ENCODE measurements at places on chromosomes 1 and 21.

DNA sequence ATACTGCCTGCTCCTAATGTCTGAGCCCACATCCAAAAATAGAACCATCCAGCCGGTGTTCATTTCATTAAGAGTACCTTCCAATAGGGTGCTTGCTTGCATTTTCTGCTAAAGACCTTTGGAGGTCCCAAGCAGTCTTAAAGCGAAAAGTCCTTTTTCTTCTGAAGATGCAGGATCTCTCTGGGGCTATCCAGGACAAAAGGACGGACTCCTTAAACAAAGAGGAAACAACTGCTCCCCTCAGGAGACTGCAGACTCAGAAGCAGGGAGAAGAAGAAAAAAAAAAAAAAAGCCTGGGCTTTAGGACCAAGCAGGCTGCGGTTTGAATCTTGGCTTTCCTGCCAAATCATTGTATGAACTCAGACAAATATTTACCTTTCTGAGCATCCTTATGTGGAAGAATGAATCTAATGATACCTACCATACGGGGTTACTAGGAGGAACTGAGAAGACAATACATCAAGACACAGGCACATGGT, 204.0 kb downstream of the PLPP3 start:
- no peak for DNase-seq

GRCh38 chr1:24528744-24529143, 26.1 kb downstream of the RCAN3 start:
- no peak for DNase-seq

DNA sequence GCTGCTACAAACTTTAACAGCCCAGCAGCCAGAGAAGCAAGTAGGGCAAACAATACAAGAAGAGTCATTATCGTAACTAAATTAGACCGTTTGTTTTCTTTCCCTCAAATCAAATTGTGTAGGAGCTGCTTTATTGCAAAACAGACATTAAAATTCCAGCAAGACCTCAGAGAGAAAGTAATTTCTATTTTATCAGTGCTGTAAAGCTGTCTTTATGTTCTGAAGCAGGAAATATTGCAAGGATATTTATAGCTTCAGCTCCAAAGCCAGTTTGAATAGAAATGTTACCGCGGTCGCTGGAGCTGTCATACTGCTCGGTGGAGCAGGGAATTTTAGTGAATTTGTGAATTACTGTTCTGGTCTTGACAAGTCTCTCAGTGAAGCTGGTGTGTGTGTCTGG, 503.8 kb upstream of the PLXNA2 start:
- DNase-seq, result no peak

DNA sequence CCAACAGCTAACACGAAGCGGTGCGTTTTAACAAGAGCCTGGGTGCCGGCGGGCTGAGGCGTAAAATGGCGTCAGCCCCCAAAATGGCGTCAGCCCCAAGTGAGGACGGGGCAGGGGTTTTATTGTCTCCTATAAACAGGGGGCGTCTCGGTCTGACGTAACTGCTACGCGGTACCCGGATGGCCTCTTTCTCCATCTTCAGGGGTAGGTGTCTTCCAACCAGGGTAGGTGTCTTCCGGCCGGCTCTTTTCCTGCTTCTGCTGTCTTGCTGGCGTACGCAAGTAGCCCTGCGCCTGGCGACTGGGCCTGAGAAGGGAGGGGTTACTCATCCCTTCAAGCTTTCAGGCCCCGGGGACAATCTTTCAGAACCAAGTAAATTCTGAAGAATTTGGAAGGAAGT, 45.3 kb downstream of the LGR6 start:
- DNase-seq, result no peak

DNA sequence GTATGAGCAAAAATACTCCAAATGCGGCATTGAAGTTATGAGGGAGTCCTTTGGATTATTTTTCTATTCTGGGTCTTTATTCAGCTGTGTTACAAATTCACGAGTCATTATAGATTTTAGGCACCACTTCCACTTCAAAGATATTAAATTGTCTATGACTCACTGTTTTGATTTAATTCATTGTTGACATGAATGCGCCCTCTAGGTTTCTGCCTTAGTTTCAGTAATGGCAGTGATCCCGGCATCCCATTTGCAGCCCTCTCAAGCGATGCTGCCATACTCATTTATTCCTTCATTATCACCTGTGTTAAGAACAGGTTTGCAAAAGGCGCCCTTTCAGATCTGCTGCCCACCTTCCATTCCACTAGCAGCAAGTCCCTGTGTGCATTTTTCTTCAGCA, 14.0 kb downstream of the RSPO1 start:
- no peak for DNase-seq

DNA sequence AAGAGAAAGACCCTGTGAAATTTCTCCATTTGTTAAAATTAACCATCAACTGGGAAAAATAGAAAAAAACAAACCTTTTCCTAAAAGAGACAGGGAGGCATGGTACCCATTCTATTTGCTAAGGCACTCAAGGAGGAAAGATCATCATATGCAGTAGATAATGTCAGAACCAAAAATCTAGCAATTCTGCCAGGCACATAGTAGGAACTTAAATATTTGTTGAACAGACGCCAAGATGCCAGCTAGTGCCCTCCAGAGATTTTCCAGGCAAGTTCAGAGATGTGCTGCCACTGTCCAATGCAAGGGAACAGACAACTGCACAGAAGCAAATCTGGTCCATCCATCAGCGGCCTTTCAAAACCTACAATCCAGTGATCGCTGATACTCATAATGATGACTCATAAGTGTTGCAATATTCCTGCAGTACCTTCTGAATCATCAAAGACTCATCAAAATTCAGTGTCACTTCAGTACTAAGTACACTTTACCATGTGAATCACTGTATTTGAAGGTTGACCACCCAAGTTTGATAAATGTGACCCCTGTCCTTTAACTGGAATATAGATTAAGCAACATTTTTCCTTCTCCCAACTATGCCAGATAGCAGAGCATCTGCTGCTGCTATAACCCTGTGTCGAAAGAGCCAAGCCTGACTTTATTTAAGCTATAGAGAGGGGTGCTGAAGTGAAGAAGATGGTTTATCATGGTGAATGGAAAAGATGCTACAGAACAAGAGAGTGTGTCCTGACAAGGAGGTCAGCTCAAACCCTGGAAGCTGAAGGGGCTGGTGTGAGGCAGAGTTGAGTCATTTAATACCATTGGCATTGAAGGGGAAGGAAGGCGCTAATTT, 99.1 kb downstream of the MT1HL1 start:
- DNase-seq, result no peak

GRCh38 chr1:31647106-31647505, 2.4 kb upstream of the PEF1 start:
- DNase-seq, result no peak

GRCh38 chr1:229046251-229046853, 224.6 kb upstream of the RAB4A start:
- DNase-seq, result no peak

DNA sequence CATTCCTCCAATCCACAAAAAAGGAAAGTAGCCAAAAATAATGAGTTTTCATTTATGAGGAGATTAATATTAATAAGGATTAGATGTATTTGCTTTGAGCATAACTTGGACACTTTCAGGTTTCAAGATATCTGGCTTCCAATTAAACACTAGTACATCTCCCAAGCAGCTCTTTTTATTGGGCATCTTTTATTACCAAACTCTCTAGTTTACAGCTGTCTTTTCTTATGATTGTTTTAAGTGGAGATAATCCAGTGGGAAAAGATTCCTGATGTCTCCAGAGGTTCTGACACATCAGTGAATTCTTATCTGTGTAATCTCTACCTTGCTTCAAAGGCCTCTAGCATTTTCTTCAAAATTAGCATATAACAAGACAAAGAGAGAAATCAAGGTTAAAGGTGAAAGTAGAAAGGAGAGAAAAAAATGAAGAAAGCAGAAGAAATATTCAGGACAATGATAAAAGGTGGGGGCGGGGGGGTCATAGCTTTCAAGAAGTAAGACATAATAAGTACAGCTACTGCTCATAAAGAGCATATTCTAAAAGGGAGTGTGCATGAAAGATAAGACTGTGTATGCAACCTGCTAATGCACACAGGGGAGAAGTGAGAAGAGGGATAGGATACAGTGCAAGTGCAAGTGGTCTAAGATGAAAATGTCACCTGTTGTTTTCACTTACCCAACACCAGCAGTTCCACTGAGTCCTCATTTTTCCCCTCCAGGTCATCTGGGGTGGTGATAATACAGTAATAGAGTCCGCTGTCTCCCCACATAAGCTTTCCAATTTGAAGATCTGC, 19.1 kb downstream of the ILDR2 start:
- DNase-seq, result no peak

DNA sequence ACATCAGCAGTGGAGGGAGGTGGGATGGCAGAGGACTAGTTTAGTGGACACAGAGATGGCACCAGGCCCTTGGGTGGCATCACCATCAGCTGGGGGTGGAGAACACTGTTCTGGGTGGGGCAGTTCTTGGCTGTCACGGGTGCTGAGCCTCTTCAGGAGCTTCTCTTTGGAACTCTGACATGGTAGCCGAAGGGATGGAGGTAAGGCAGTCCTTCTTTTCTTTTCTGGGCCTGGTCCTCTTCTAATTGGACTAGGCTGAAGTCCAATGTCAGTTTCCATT, 8.3 kb upstream of the MEF2D start:
- DNase-seq, result no peak

All from effector CD8-positive, alpha-beta T cell (primary cell).